Neuronal stem cell (in vitro differentiated cells): ENCODE measurements at places on chromosomes 4 and X.

DNA sequence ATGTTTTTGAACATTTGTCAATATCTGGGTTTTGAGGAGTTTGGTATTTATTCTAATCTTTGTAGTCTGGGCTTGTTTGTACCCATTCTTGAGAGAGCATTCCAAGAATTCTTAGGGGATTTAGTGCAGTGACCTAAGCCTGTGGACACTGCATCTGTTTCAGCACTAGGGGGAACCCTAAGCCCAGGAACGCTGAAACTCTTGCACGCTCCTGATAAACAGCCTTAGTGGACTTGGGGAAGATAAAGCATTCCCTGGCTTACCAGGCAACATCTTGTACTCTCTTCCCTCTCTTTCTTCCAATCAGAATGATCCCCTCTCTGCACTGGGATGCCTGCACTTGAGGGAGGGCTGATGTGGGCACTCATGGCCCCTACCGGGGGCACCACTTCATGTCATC, 654.9 kb upstream of the HTR2C start:
- H3K27ac ChIP-seq = peak overlapping the region; percentile 9
- no peaks in the 10 kb centered on the region for H3K36me3 ChIP-seq
- no peaks in the 10 kb centered on the region for H3K27me3 ChIP-seq
- peak; percentile 45 for DNase-seq

- H3K27me3 ChIP-seq = no peaks in the 10 kb centered on the region
- H3K4me1 ChIP-seq = no peaks in the 10 kb centered on the region
- no peak overlapping the region for H3K27ac ChIP-seq
- no peaks in the 10 kb centered on the region for H3K36me3 ChIP-seq
Observed at GRCh38 chrX:103573202-103573601, 12.1 kb upstream of the TCEAL4 start.

DNA sequence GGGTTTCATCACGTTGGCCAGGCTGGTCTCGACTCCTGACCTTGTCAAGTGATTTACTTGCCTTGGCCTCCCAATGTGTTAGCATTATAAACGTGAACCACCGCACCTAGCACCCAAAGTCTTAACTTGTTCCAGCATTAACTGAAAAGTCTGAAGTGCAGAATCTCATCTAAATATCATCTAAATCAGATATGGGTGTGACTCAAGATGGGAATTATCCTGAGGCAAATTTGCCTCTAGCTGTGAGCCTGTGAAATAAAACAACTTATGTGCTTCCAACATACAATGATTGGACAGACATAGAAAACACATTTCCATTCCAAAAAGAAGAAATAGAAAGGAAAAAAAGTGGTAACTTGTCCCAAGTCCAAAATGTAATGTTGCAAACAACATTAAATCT, 641.1 kb upstream of the ATOH1 start:
- H3K4me1 ChIP-seq = peaks cover 2% of the 10 kb centered on the region
- no peak for DNase-seq
- H3K27ac ChIP-seq = no peak overlapping the region
- H3K4me3 ChIP-seq = no peak overlapping the region

DNA sequence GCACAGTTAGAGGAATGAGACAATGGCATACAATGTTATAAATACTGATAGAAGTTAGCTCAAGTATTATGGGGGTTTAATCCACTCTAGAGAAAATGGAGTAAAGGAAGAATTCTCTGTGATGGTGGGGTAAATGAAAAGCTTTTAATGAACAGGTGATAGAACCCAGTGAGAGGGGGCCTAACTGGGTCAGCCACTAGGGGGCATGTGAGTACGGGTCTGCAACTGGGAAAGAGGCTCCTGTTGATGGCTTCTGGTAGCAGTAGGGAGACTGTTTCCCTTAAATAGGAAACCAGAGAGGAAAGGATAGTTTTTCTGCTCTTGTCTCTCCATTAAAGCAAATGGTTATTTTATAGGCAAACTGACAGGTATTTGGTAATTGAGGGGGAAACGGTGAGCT, 132.8 kb upstream of the GPR101 start:
- H3K4me3 ChIP-seq = no peak overlapping the region
- H3K27ac ChIP-seq = no peak overlapping the region
- no peaks in the 10 kb centered on the region for H3K4me1 ChIP-seq
- no peak for DNase-seq
- no peaks in the 10 kb centered on the region for H3K36me3 ChIP-seq

GRCh38 chr4:2866891-2867290, 23.2 kb downstream of the ADD1 start:
- H3K27me3 ChIP-seq = no peaks in the 10 kb centered on the region
- no peak overlapping the region for H3K4me3 ChIP-seq
- peaks cover 2% of the 10 kb centered on the region for H3K4me1 ChIP-seq
- DNase-seq = no peak

- no peak overlapping the region for H3K4me3 ChIP-seq
- H3K4me1 ChIP-seq = no peaks in the 10 kb centered on the region
- no peaks in the 10 kb centered on the region for H3K36me3 ChIP-seq
- no peak for DNase-seq
- no peaks in the 10 kb centered on the region for H3K27me3 ChIP-seq
- no peak overlapping the region for H3K27ac ChIP-seq
Observed at GRCh38 chr4:36990128-36990872, 254.2 kb upstream of the NWD2 start.

DNA sequence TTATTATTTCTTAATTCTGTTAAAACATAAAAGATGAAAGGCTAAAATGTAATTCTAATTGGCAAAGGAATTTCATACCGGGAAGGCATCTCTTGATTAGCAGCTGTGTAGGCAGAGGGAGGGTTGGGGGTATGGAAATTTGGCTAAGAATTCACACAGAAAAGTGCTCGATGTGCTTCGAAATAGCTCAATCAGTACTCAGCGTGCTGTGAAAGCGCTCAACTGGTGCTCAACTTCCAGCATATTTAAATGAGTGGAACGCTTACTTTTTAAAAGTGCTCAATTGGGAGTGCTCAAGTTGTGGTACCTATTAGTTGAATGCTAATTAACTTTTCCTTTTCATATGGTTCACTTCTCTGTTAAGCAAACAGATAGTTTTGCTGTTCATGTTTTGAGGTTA, 695.9 kb upstream of the ATOH1 start:
- H3K4me1 ChIP-seq = no peaks in the 10 kb centered on the region
- H3K27ac ChIP-seq = no peak overlapping the region
- no peak for DNase-seq
- H3K4me3 ChIP-seq = no peak overlapping the region
- H3K36me3 ChIP-seq = no peaks in the 10 kb centered on the region
- no peaks in the 10 kb centered on the region for H3K27me3 ChIP-seq

- no peaks in the 10 kb centered on the region for H3K36me3 ChIP-seq
- H3K27me3 ChIP-seq = no peaks in the 10 kb centered on the region
- no peak overlapping the region for H3K4me3 ChIP-seq
- no peak for DNase-seq
- no peaks in the 10 kb centered on the region for H3K4me1 ChIP-seq
Observed at GRCh38 chrX:17359500-17359899, 15.5 kb upstream of the NHS start.

- H3K27me3 ChIP-seq = no peaks in the 10 kb centered on the region
- H3K36me3 ChIP-seq = no peaks in the 10 kb centered on the region
- H3K4me3 ChIP-seq = no peak overlapping the region
- no peak for DNase-seq
- no peak overlapping the region for H3K27ac ChIP-seq
Observed at GRCh38 chr4:176874721-176875445, 82.2 kb upstream of the VEGFC start.

- H3K27ac ChIP-seq = no peak overlapping the region
- H3K4me1 ChIP-seq = no peaks in the 10 kb centered on the region
- peak; percentile 2 for DNase-seq
- H3K27me3 ChIP-seq = no peaks in the 10 kb centered on the region
- no peak overlapping the region for H3K4me3 ChIP-seq
Observed at GRCh38 chrX:124194199-124194598, 138.3 kb upstream of the TEX13D start.

- no peak overlapping the region for H3K27ac ChIP-seq
- no peak overlapping the region for H3K4me3 ChIP-seq
- no peaks in the 10 kb centered on the region for H3K4me1 ChIP-seq
- peak; percentile 0 for DNase-seq
- no peaks in the 10 kb centered on the region for H3K36me3 ChIP-seq
- no peaks in the 10 kb centered on the region for H3K27me3 ChIP-seq
Observed at GRCh38 chrX:80648023-80648422, 161.7 kb downstream of the BRWD3 start.

GRCh38 chr4:142194905-142195304, 558.5 kb downstream of the IL15 start:
- DNase-seq = no peak
- H3K4me3 ChIP-seq = no peak overlapping the region
- no peaks in the 10 kb centered on the region for H3K27me3 ChIP-seq
- H3K36me3 ChIP-seq = no peaks in the 10 kb centered on the region
- no peaks in the 10 kb centered on the region for H3K4me1 ChIP-seq
- H3K27ac ChIP-seq = no peak overlapping the region

DNA sequence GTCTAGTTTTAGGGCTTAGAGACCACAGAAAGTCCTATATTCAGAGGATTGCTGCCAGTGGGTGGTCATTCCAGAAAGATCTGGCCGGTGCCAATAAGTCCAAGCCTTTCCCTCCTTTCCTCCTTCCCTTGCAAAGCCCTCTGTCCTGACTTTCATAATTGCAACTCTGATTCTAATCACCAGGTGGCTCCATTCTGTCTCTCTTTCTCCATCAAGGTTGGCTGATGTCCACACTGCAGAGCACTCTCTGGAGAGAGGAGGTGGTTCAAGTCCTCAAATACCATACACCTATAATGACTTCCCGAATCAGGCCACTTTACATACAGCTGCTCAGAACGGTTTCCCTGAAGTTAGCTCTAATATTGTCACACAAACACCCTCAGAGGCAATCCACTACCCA, 22.4 kb upstream of the ARMCX4 start:
- H3K4me3 ChIP-seq = no peak overlapping the region
- DNase-seq = no peak
- no peaks in the 10 kb centered on the region for H3K4me1 ChIP-seq
- no peaks in the 10 kb centered on the region for H3K36me3 ChIP-seq
- no peak overlapping the region for H3K27ac ChIP-seq
- H3K27me3 ChIP-seq = no peaks in the 10 kb centered on the region

GRCh38 chr4:129223945-129224344, 128.0 kb downstream of the C4orf33 start:
- no peak for DNase-seq
- H3K36me3 ChIP-seq = no peaks in the 10 kb centered on the region
- H3K4me3 ChIP-seq = no peak overlapping the region
- no peaks in the 10 kb centered on the region for H3K4me1 ChIP-seq

DNA sequence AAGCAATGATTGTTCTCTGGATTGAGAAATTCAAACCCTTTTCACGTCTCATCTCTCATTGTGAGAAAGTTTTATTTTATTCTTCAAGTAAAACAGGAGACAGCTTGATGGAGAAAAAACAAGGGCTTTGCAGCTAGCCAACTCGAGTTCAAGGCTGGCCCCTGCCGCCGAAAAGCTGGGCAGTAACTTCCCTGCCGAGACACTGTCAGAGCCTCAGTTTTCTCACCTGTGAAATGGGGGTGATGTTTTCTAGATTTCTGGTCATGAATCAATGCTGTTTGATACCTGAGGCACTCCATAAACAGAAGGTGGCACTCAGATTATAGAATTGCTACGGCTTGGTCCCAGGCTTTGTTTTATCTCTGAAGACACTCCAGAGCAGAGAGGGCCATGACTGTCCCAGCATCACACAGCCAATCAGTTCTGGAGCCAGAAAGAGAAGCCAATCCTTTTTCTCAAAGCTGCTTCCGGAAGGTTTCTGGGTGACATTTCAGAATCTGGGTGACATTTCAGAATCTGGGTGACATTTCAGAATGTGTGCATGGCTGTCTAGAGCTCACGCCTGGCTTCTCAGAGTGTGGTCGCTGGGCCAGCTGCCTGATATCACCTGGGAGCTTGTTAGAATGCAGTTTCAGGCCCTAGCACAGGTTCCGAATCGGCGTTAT, 33.2 kb downstream of the HMX1 start:
- H3K27ac ChIP-seq = no peak overlapping the region
- peaks cover 15% of the 10 kb centered on the region for H3K4me1 ChIP-seq
- no peaks in the 10 kb centered on the region for H3K36me3 ChIP-seq
